Spinal cord (tissue), 10 donors: ENCODE measurements at places on chromosomes 13 and 19.

GRCh38 chr13:93775507-93776108 is 549.0 kb downstream of the GPC6 start:
- no peak for DNase-seq

DNA sequence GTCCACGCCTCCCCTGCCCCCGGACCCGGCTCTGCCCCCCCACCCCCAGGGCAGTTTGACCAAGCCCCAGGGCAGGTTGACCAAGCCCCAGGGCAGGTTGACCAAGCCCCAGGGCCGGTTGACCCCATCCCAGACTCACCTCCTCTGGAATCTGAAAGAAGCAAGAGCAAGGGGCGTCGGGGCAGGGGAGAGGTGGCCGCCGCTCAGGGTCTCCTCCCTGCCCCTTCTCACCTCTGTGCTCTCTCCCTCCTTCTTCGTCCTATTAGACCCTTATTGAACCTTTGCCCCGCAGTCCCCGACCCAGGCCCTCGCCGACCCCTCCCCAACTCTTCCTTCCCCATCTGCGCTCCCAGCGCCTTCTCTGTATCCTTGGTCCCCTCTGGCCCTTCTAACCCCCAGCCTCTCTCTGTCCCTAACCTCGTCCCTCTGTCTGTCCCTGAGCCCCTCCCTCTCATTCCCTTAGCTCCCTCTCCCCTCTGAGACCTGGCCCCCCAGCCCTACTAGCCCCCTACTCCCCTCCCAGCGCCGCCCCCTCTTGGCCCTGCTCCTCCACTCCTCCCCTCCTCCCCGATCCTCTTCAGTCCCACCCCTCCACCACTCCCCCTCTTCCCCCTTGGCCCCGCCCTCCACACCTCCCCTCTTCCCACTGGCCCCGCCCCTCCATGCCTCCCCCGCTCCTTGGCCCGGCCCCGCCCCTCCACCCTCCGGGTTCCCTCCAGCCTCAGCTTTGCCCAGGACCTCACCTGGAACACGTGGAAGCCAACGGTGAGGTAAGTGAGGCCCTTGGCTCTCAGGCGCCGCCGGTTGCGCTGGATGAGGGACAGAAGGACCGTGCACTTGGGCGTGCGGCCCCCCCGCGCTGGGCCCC is 7.6 kb downstream of the CAPN12 start:
- no peak for DNase-seq

GRCh38 chr13:74210693-74211393 is 76.6 kb upstream of the KLF12 start:
- DNase-seq, result no peak

DNA sequence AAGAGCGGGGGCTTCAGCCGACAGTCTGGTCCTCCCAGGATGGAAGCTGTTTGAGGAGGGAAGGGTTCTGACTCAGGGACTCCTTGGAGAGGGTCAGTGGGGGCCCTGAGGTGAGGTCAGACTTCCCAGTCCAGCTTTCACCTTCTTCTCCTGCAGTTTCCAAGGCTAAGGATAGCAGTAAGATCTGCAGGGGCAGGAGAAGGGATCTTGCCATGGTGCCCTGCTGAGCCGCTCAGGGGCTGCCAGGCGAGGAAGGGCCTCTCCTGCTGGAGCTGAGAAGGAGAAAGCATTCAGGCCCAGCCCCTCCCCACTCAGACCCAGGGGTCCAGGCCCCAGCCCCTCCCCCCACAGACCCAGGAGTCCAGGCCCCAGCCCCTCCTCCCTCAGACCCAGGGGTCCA is 1.5 kb downstream of the KLK7 start:
- DNase-seq, result no peak

GRCh38 chr13:104385404-104385803 is 1319.2 kb upstream of the SLC10A2 start:
- DNase-seq, result no peak

- DNase-seq, result no peak
Measured at GRCh38 chr13:73061473-73061872, 2.7 kb downstream of the KLF5 start.

- no peak for DNase-seq
Measured at GRCh38 chr19:51000981-51001380, 423 bp downstream of the KLK8 start.

DNA sequence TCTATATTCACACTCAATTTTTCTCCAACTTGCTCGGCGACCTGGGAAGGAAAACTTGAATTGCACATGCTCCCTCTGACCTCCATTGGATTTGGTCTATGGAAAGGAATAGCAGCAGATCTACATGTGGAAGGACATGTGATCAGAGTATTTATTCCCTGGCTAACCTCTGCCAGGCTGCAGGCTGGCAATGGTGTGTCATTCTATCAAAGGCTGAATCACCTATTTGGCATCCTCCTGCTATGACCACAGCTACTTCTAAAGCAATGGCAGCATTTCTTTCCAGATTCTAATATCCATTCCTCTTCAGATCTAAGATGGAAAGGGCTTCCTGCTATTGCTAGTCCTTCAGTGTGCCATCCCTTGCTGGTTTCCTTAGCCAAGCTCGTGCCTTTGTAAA is 144.3 kb upstream of the FREM2 start:
- no peak for DNase-seq

DNA sequence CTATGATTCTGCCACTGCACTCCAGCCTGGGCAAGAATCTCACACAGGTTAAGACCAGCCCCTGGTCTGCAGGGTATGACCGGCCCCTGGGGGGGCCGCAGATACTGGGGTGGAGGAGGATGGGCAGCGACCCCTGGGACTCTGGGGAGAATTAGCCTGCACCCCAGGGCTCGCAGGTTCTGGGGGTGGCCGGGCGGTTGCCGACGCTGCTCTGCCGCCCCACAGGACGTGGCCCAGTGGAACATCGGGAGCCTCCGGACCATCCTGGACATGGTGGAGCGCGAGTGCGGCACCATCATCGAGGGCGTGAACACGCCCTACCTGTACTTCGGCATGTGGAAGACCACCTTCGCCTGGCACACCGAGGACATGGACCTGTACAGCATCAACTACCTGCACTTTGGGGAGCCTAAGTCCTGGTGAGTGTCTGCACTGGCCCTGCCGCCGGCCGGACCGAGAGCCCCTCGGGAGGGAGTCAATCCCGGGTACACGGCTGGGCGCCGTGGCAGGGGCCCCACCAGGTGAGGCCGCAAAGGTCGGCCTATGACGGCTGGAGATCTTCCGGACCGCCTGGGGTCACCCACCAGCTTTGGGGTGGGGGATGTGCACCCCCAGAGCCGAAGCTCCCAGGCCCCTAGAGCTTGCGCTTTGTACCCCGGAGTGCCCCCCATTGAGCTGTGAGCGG is 78.5 kb downstream of the KDM4B start:
- no peak for DNase-seq

- no peak for DNase-seq
Measured at GRCh38 chr13:46577696-46578589, 25.0 kb downstream of the LRCH1 start.

- no peak for DNase-seq
Measured at GRCh38 chr19:11581740-11582139, 4.3 kb upstream of the ACP5 start.

DNA sequence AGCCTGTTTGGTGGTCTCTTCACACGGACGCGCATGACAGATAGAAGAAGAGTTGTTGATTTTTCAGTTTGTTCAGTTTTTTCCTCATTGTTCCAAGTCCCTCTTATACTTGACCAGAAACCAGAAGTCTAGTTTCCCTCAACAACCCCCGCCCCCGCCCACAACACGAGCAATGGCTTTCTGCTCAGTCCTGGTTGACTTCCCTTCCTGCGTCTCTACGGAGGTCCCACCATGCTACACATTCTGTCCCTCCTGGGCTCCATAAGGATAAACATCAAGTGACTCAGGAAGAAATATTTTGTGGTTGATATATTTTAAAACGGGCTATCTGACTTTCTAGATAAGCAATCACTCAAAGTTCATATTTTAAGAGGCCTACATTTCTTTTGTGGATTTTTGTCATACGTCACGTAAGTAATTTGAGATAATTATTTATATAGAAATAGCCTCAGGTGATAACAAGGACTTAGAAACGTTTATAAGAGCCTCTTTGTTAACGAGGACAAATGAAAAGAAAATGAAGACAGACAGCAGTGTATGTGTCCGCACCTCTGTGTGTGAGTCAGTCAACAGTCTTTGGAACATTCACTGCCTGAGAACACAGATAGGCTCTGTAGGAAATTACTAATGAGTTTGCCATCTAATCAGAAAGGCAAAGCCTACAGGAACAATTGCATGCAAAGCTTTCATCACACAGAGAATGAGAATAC is 214.4 kb downstream of the RAP2A start:
- no peak for DNase-seq

GRCh38 chr13:36142735-36143134 is 11.6 kb upstream of the DCLK1 start:
- DNase-seq, result no peak

DNA sequence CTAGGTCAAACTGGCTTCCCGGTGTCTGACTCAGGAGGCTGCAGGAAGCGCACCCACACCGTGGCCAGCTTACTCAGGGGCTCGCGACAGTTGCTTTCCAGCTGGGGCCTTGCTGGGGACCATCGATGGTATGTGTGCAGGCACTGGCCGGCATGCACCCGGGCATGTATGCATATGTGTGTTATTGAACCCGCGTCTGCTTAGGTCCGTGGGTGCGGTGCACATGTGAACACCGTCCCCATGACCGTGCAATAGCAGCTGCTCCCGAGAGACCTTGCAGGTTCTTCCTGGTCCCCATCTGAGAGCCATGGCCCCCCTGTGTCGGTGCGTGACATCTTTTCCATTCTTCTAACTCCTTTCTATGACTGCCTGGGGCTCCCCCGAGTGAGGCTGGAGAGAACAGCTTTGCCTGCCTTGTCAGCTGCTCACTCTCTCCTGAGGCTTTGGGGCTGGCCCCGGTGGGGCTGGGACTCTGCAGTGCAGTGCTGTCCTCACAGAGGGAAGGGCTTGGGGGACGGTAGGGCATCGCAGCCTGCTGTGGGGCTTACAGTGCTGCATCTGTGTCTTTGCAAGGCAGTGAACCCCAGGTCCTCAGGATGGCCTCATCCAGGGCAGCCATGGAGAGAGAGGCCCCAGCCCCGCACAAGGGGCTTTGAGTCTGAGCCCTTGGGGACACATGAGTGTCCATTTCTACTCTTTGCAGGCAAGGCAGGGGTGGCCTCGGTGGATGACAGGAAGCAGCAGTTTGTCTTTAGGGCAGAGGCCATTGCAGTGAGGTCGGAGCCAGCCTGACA is 65.1 kb downstream of the CHST8 start:
- no peak for DNase-seq

DNA sequence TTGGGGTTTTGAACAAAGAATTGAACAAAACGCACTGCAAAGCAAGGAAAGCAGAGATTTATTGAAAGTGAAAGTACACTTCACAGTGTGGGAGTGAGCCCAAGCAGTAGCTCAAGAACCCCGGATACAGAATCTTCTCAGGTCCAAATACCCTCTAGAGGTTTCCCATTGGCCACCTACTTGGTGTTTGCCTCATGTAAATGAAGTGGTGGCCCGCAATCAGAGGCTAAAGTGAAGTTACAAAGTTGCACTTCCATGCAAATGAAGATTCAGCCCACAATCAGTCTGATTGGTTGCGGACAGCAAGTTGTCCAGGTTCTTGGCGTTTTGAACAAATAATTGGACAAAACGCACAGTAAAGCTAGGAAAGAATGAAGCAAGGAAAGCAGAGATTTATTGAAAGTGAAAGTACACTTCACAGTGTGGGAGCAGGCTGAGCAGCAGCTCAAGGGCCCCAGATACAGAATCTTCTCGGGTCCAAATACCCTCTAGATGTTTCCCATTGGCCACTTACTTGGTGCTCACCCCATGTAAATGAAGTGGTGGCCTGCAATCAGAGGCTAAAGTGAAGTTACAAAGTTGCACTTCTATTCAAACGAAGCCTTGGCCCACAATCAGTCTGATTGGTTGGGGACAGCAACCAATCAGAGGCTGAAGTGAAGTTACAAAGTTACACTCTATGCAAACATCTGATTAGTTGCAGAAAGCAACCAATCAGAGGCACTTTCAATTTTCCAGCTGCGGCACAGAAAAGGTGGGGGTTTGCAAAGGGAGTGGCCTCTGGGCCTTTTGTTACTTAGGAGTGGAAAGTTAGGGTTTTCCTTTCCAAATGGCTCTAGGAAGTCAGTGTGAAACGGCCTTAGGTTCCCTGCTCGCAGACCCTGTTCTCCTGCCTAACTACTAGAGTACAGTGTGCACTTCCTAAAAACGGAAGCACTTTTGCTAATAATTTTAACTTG is 4.8 kb upstream of the TM9SF2 start:
- no peak for DNase-seq

DNA sequence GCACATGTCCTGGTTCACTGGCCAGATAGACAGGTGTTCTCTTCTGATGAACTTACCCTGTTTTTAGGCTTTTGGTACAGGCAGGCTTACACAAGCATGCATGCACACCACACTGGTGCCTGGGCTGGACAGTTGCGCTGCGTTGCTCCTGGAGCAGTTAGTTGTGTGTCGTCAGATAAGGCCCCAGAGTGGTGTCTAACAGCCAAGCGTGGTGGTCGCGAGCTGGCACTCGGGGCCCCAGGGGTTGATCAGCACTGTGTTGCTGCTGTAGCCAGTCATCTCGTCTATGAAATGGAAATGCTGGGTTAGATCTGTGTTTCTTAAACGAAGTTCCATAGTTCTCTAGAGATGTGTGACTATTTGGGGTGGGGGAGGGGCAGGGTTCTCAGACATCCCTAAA is 24.6 kb upstream of the TEX29 start:
- DNase-seq, result no peak

DNA sequence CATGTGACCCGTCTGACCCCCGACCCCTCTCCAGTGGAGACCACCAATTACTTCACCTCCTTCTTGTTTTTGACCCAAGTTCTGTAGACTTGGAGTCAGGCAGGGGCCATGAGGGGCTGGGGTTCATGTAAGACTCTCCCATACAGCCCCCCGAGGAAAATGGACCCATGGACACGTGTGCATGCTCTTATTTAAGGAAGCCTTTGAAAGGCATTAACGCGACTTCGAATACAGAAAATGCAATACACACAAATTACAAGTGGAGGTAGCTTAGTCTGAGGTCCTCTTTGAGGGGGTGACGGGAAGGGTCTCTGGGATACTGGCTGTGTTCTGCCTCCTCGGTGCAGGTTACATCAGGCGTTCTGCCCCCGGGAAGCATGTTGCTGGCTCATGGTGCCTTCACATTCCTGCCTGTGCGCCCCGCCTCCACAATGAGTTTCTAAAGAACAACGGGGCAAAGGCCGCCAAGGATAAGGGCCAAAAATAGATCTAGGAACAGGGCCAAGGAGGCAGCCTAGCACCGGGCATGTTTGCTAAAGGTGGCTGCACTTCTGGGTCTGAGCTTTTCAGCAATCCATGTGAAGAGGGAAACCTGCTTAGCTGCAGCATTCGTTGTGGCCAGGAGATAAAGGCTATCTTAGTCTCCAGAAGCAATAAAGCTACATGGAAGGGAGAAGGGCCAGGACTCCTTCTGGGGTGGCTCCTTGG is 54.5 kb downstream of the RAB20 start:
- no peak for DNase-seq
